Pericardium fibroblast (primary cell): ENCODE measurements at places on chromosomes 2 and 18. TPM values are rescaled to one million over a fixed set of nuclear protein-coding genes. Genes with fewer than 3 reads are reported as not detected.

AMER3 gene
- total RNA-seq: not detected in 2 replicates

GNLY gene
- not detected in 2 replicates for total RNA-seq

DNER gene
- 0.58 and 3.7 TPM in 2 replicates for total RNA-seq

IL1F10 gene
- total RNA-seq: not detected in 2 replicates

SULT1C4 gene
- not detected in 2 replicates for total RNA-seq

RPIA gene
- total RNA-seq: 2.9 and 8.7 TPM in 2 replicates

C1GALT1C1L gene
- total RNA-seq: 0.09 and 1.4 TPM in 2 replicates

RUFY4 gene
- total RNA-seq: not detected in 2 replicates

SANBR gene
- total RNA-seq: 0.94 and 3.0 TPM in 2 replicates

MYOM1 gene
- total RNA-seq: 1.4 and 3.0 TPM in 2 replicates

SH3RF3 gene
- 8.1 and 10.2 TPM in 2 replicates for total RNA-seq

GALNT13 gene
- 0.09 and 0.12 TPM in 2 replicates for total RNA-seq

CD8B gene
- not detected in 2 replicates for total RNA-seq

ARHGEF33 gene
- 0.09 TPM in 1 of 2 replicates, not detected in the other for total RNA-seq

MAL gene
- not detected in 2 replicates for total RNA-seq

ANTXR1 gene
- 81.8 and 131 TPM in 2 replicates for total RNA-seq

MOB4 gene
- total RNA-seq: 7.8 and 34.2 TPM in 2 replicates

RGPD3 gene
- total RNA-seq: 0.43 and 0.47 TPM in 2 replicates

RGPD8 gene
- total RNA-seq: 3.9 and 4.7 TPM in 2 replicates

PROKR1 gene
- not detected in 2 replicates for total RNA-seq

NT5DC4 gene
- not detected in 2 replicates for total RNA-seq

SERPINB12 gene
- 0.12 TPM in 1 of 2 replicates, not detected in the other for total RNA-seq

IL1RL2 gene
- total RNA-seq: 0.58 and 1.7 TPM in 2 replicates

NDUFAF7 gene
- 9.9 and 15.5 TPM in 2 replicates for total RNA-seq

HTR2B gene
- total RNA-seq: 6.9 and 8.0 TPM in 2 replicates

SERPINB10 gene
- 5.4 TPM in 1 of 2 replicates, not detected in the other for total RNA-seq

CEP68 gene
- total RNA-seq: 6.9 and 10.0 TPM in 2 replicates

GRHL1 gene
- 0.09 TPM in 1 of 2 replicates, not detected in the other for total RNA-seq

EFEMP1 gene
- total RNA-seq: 897 and 2,350 TPM in 2 replicates

ZNF521 gene
- 13.5 and 20.2 TPM in 2 replicates for total RNA-seq

PIEZO2 gene
- 2.6 and 7.0 TPM in 2 replicates for total RNA-seq

NEDD4L gene
- total RNA-seq: 6.4 and 11.2 TPM in 2 replicates

ACMSD gene
- total RNA-seq: not detected in 2 replicates

MAP3K2 gene
- total RNA-seq: 36.9 and 52.9 TPM in 2 replicates

RND3 gene
- 15.2 and 59.7 TPM in 2 replicates for total RNA-seq

HJURP gene
- 1.8 and 4.9 TPM in 2 replicates for total RNA-seq

CROCC2 gene
- not detected in 2 replicates for total RNA-seq

NAT8 gene
- not detected in 2 replicates for total RNA-seq

KCNG3 gene
- total RNA-seq: not detected in 2 replicates

WDR7 gene
- 6.0 and 7.9 TPM in 2 replicates for total RNA-seq
